ENCODE measurements at places on chromosomes 6 and 20.
A peak's percentile ranks its signal among the peaks of the same experiment; 100 is the strongest.

DNA sequence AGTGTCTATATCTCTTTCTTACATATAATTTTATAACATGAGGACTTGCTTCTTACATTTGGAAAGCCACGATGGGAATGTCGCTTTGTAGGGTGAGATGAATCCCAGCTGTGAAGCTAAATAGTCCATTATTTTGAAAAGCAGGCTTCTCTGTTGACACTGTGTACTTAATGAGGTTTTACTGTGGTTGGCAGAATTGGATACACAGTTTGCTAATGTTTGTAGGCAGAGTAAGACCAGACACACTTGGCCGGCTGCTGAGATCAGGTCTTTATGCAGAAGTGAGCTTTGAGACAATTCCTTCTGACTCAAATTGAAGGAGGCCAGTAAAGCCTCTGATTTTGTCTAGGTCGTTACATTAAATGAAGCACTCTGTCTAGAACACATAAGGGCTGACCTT, 93.0 kb downstream of the NDUFAF5 start:
- DNase-seq, result no peak

DNA sequence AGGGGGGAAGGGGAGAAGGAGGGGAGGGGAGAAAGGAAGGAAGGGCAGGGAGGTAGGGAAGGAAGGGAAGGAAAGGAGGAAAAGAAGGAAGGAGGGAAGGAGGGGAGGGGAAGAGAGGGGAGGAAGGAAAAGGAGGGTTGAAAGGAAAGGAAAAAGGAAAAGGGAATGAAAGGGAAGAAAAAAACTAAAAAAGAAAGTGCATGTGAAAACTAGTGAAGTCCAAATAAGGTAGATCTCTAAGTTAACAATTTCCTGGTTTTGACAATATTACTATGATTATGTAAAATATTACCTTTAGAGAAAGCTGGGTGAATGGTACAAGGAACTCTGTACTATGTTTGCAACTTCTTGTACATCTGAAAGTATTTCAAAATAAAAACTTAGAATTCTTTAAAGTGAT, 132.4 kb downstream of the PTPRT start:
- no peak for DNase-seq

DNA sequence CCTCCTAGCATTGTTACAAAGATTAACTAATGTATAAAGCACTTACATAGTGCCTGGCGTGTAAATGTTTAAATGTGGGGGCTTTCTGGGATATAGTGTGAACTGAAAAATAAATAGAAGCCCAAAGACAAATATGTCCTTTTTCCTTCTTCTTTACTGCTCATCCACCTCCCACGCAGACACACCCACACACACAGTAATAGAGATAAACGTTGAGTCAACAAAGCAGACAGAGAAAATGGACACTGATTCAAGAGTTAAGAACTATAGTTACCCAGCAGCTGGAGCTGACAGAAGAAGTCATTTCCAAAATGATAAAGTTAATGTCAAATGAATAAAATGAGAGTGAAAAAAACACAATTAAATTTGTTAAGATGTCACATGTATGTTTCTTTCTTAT, 68.3 kb downstream of the FHL5 start:
- DNase-seq, result peak; percentile 18

- no peak for DNase-seq
Measured at GRCh38 chr20:4989570-4989969, 11.7 kb downstream of the SLC23A2 start.

DNA sequence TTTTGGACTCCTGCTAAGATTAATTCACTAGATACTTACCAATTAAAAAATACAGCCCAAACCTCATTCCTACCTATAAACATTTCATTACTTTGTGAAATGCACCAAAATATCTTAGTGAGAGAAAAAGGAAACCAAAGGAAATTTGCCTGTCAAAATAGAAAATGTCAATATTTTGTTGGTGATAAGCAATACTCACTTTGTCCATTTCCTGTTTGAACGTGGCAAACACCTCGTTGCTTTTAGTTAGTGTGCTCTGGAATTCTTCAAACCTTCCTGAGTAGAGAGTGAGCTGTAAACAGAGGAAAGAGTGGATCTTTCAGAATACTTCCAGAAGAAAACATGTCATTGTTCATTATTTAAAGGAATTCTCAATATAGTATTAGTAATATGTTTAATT, 44.2 kb downstream of the TXLNB start:
- DNase-seq, result no peak

GRCh38 chr6:45714741-45715507, 300.7 kb downstream of the CLIC5 start:
- peak; percentile 86 for DNase-seq

DNA sequence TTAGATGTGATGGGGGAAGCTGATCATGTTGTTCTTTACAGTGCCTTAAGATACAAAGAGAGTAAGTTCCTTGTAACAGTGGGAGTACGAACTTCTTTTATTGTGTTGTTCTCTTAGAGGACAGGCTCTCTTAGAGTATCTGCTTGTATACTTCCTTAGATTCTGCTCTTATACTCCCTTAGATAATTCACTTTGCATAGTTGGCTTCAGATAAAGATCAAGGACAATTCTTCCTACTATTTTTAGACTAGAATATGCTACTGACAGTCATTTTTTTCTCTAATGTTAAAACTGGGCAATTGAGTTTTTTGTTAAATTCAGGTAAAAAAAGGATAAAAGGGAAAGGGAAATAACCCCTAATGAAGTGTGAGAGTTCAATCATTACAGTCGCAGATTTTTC, 138.7 kb downstream of the MYB start:
- DNase-seq, result no peak

DNA sequence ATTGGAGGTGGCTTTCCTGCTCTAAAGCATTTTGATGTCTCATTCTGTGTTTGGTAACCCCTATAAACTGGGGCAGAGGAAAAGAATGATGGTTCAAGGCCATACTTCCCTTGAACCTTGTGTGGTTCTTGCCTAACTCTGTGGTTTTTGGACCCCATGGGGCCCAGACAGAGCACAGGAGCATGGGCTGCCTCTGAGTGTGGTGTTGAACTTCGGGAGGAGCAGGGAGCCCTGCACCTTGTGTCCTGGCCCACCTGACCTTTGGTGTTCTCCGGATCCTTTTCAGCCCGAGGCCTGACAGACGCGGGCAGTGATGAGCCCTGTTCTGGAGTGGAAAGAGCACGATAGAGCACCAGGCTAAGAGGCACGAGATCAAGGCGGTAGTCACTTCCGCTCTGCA, 18.8 kb downstream of the TMEM74B start:
- DNase-seq, result no peak

DNA sequence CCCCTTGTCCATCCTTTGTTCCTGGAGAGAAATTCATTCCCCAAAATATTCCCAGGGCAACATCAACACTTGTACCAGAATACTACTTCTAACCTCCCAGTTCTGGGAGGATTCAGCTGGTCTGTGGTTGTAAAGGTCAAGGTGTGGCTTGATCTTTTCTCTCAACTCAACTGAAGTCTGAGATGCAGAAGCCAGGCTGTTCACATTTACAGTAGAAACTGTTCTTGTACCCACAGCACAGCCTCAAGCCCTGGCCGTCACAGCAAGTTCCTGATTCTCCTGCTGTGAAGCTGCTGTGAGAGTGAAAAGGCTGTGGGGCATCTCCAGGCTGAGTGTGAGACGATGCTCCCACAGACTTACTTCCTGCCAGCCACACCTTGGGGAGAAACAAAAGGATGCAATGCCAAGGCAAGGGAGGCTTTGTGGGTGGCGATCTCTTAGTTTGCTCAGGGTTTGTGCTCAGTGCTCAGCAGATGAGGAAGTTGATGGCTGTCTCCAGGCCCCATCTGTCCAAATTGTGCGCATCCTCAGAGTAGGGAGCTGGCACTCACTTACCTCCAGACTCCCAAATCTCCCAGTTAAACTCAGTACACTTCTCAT, 143.9 kb upstream of the FOXA2 start:
- no peak for DNase-seq

GRCh38 chr6:163926642-163927041, 512.1 kb downstream of the QKI start:
- no peak for DNase-seq

All from brain microvascular endothelial cell (primary cell).